Epithelial cell of umbilical artery (primary cell): ENCODE measurements at places on chromosomes 6 and 20. TPM values are rescaled to one million over a fixed set of nuclear protein-coding genes. Genes with fewer than 3 reads are reported as not detected.

OTOR gene
- not detected in 2 replicates for total RNA-seq

AVP gene
- not detected in 2 replicates for total RNA-seq

TBC1D22B gene
- 3.9 and 6.2 TPM in 2 replicates for total RNA-seq

NKAIN4 gene
- total RNA-seq, result not detected in 2 replicates

ZSCAN12 gene
- 5.2 and 6.8 TPM in 2 replicates for total RNA-seq

TP53TG5 gene
- not detected in 2 replicates for total RNA-seq

ENPP5 gene
- total RNA-seq, result not detected in 2 replicates

HLA-DRA gene
- total RNA-seq, result not detected in 2 replicates

PLEKHG1 gene
- total RNA-seq, result 27.6 and 32.2 TPM in 2 replicates

SMLR1 gene
- not detected in 2 replicates for total RNA-seq

RIPOR3 gene
- under 0.01 and 0.76 TPM in 2 replicates for total RNA-seq

SLC22A16 gene
- not detected in 2 replicates for total RNA-seq

METTL24 gene
- total RNA-seq, result not detected in 2 replicates

FAM184A gene
- under 0.01 TPM in 2 replicates for total RNA-seq

CPNE5 gene
- 4.6 and 5.8 TPM in 2 replicates for total RNA-seq

OR10C1 gene
- total RNA-seq, result not detected in 2 replicates

CGA gene
- not detected in 2 replicates for total RNA-seq

HLA-DQA2 gene
- not detected in 2 replicates for total RNA-seq

FNDC11 gene
- 0.15 and 1.3 TPM in 2 replicates for total RNA-seq

SYTL3 gene
- 0.46 and 0.65 TPM in 2 replicates for total RNA-seq

KHDC1L gene
- not detected in 2 replicates for total RNA-seq

PPP1R3G gene
- total RNA-seq, result under 0.01 and 0.32 TPM in 2 replicates

HSPA12B gene
- 3.9 and 16.3 TPM in 2 replicates for total RNA-seq

TCP11 gene
- total RNA-seq, result under 0.01 TPM in 1 of 2 replicates, not detected in the other

PPP1R16B gene
- total RNA-seq, result 54.9 and 72.4 TPM in 2 replicates

RAMACL gene
- total RNA-seq, result 1.6 and 2.4 TPM in 2 replicates

TLDC2 gene
- total RNA-seq, result not detected in 2 replicates

BHLHE23 gene
- total RNA-seq, result not detected in 2 replicates

TRIM40 gene
- total RNA-seq, result not detected in 2 replicates

PHF1 gene
- total RNA-seq, result 7.5 and 10.0 TPM in 2 replicates

CAGE1 gene
- 0.15 TPM in 1 of 2 replicates, not detected in the other for total RNA-seq

RBBP8NL gene
- not detected in 2 replicates for total RNA-seq

TRAPPC3L gene
- total RNA-seq, result under 0.01 TPM in 1 of 2 replicates, not detected in the other

LAMA2 gene
- total RNA-seq, result 42.9 and 43.3 TPM in 2 replicates

NECAB3 gene
- total RNA-seq, result 15.2 and 19.5 TPM in 2 replicates

TNXB gene
- total RNA-seq, result under 0.01 and 0.15 TPM in 2 replicates

THEMIS gene
- total RNA-seq, result not detected in 2 replicates

TREML1 gene
- total RNA-seq, result not detected in 2 replicates

SEL1L2 gene
- total RNA-seq, result not detected in 2 replicates

PDYN gene
- not detected in 2 replicates for total RNA-seq

GRIK2 gene
- 0.30 TPM in 1 of 2 replicates, not detected in the other for total RNA-seq

ZBTB12 gene
- 2.6 and 2.9 TPM in 2 replicates for total RNA-seq

GRM1 gene
- total RNA-seq, result not detected in 2 replicates

SLC44A4 gene
- 0.15 and 0.32 TPM in 2 replicates for total RNA-seq

VGLL2 gene
- total RNA-seq, result not detected in 2 replicates

EDN3 gene
- total RNA-seq, result not detected in 2 replicates

MUCL3 gene
- not detected in 2 replicates for total RNA-seq

CYP21A2 gene
- total RNA-seq, result not detected in 2 replicates

FAM110A gene
- total RNA-seq, result 2.3 and 3.3 TPM in 2 replicates

NEU1 gene
- 58.1 and 93.8 TPM in 2 replicates for total RNA-seq

SERAC1 gene
- total RNA-seq, result 5.8 and 9.0 TPM in 2 replicates

CALHM5 gene
- 9.1 and 11.4 TPM in 2 replicates for total RNA-seq

THBD gene
- 11.7 and 32.7 TPM in 2 replicates for total RNA-seq

TIAM2 gene
- total RNA-seq, result 8.1 and 15.8 TPM in 2 replicates

APMAP gene
- 121 and 122 TPM in 2 replicates for total RNA-seq
